Activated naive CD8-positive, alpha-beta T cell treated with anti-CD3 and anti-CD28 coated beads for 36 hours (primary cell): ENCODE measurements at places on chromosomes 12 and 14.

- DNase-seq, result no peak
Observed at GRCh38 chr14:84253326-84253725, 1276.6 kb upstream of the FLRT2 start.

GRCh38 chr14:88614218-88614907 lies 51.5 kb downstream of the ZC3H14 start:
- no peak for DNase-seq

- no peak for DNase-seq
Observed at GRCh38 chr12:107126796-107127481, 33.6 kb upstream of the CRY1 start.

GRCh38 chr12:130981074-130981742 lies 27.5 kb downstream of the ADGRD1 start:
- DNase-seq, result no peak

GRCh38 chr12:39935839-39936238 lies 170.0 kb downstream of the SLC2A13 start:
- DNase-seq, result no peak
